ENCODE measurements at places on chromosomes 12 and 14.

- no peak for DNase-seq
Measured at GRCh38 chr12:93664573-93665138, 12.5 kb upstream of the CRADD start.

DNA sequence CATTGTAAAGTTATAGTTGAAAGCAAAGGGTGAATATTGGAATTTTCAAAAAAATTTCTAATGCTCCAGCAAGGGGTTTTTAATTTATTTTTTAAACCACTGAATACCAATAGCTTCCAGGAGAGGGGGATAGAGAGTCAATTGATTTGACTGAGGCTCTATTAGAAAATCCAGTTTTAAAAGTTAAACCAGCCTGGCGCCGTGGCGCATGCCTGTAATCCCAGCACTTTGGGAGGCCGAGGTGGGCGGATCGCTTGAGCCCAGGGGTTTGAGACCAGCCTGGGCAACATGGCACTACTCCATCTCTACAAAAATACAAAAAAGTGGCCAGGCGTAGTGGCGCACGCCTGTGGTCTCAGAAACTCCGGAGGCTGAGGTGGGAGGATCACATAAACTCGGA lies 150.1 kb downstream of the SLC38A4 start:
- DNase-seq, result no peak

DNA sequence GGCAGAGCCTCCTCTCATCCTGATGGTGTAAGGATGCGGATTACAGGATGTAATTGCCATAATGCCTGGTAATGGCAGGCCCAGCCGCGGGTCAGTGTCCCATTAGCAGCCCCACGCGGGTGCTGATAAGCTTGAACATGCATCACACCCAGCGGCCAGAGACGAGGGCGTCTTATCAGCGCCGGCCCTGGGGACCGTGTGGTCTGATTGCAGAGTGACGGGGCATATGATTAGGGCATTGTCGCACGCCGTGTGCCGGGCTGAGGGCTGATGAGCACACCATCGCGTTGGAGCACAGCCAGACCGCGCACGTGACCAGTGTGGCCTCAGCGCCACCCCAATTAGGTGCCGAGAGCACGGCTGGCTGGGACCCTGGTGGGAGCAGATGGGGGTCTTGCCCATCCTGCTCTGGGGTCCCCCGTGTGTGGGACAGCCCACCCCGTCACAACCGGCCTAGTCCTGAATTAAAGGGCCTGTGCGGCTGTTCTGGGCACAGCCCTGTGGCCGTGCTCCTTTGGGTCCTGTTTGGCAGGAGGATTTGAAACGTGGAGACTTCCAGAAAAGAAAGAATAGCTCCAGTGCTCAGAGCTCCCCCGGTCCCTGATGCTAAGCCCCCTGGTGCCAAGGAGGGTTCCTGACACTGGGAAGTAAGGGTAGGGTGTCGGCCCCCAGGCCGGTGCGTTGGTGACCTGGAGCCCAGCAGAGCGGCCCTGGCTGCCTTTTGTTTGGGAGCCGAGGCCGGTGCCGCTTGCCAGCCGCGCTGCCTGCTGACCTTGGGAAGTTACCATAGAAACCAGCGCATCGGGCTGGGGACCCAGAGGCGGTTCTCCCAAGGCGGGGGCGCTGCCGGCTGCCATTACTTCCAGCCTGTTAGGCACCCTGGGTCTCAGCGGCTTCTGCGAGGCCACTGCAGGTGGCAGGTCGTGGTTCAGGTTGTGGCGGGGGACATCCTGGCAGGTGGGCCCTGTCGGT lies 20.7 kb downstream of the KIF26A start:
- DNase-seq, result no peak

GRCh38 chr14:87000081-87000480 lies 992.9 kb downstream of the GALC start:
- DNase-seq, result no peak

DNA sequence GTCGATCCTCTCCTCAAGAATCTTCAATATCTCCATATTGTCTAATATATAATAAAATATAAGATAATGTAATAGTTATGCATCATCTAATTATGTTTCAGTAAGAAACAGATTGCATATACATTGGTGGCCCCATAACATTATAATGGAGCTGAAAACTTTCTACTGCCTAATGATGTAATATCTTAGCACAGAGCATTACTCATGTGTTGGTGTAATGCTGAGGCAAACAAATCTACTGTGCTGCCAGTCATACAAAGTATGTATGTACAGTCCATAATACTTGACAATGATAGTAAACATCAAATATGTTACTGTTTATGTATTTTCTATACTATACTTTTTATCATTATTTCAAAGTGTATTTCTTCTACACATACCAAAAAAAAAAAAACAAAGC lies 128.7 kb downstream of the CPNE8 start:
- no peak for DNase-seq

DNA sequence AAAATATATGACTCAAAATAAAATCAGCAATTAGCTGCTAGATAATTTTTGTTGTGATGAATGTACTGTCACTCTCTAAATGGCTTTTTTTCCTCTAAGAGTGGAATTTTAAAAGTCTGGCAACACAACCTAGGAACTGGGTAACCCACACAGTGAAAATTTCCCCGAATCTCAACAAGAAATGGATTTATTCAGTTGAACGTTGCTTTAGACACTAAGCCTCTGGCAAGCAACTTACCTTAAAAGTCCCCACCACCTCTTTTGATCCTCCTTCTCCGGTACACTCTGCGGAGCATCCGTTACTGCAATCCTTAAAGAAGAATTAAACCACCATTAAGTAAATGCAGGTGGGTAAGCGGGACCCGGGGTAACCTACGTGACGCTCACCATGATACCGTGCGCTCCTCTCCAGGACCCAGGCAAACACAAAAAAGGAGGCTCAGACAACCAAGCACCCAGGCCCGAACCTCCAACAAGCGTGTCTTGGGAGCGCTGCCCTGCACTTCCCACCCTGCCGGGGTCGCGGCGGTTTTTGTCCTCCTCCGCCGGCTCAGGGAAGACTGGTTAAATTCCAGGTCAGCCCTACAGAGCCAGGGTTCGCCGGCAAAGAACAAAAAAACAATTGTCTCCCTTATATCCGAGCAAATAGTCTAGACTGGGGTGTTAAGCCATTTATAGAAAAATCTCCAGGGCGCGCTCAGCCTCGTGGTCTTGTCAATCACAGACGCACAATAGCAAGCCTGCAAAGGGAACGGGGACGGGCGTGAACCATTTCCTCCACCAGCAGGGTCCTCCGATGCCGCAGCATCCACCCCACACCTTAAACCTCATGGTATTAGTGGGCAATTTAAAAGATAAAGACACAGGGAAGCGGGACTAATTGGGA lies 47.1 kb downstream of the BCAT1 start:
- DNase-seq, result no peak

GRCh38 chr12:94150240-94151121 lies 2.1 kb downstream of the PLXNC1 start:
- DNase-seq, result peak; percentile 48

DNA sequence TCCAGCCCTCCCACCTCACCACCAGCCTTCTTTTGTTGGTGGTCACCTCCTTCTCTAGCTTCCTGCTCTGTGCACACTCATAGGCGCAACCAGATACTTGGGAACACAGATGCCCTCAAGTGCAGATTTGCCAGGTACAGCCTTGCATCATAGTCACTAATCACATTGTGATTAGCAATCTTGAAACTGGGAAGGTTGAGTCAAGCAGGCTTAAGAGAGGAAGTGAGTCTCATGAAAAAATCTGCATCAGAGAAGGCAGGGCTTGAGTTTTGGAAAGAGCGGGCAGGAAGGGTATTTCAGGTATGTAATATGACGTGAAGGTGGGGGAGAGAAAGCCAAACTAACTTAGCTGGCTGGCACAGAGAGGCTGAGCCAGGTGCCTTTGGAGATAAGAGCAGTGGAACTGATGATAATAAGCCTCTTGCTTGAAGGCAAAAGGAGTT lies 2.7 kb upstream of the RABGGTA start:
- peak; percentile 81 for DNase-seq

DNA sequence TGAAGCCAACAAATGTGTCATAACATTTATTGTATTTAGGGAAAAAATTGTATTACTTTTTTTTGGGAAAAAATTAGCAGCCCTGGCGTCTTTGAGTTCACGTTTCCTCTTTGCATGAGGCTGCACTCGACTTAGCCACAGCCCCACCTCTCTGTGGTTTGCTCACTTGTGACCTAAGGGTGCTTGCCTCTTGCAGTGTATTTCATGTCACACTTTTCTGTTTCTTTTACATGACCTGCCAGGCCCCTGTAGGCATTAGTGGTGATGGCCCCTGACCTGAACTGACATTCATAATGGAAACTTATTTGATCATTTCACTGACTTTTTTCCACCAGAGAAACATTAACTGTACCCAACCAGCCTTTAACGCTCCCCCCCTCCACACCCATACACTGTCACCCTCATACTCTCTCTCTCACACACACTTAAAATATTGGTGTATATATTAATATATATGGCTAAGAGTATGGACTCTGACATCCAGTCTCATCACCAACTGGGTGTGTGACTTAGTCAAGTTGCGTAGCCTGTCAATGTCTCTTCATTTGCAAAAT lies 122.9 kb downstream of the PRKCH start:
- peak; percentile 81 for DNase-seq

GRCh38 chr12:52359621-52360061 lies 7.6 kb downstream of the KRT85 start:
- DNase-seq, result no peak

DNA sequence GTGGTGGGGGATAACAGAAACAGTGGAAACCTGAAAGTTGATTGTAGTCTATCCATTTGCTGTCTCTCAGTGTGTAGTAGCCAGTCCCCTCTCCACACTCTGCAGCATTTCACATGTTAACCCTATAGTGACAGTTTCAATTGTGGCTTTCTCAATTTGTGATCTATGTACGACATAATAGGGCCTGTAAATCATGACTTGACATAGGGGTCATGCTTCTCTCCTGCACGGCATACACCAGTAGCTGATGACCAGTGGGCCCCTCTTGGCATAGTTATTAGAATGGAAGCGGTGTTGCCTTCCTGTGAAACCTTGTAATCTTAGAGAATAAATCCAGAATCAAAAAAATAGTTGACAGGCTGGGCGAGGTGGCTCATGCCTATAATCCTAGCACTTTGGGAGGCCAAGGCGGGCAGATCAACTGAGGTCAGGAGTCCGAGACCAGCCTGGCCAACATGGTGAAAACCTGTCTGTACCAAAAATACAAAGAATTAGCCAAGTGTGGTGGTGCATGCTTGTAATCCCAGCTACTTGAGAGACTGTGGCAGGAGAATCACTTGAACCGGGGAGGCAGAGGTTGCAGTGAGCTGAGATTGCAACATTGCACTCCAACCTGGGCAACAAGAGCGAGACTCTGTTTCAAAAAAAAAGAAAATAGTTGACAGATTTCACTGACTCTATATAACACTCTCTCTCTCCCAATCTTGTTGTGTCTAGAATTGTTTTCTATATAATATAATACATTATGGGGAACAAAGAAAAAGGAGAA lies 44.6 kb upstream of the VSX2 start:
- no peak for DNase-seq

- no peak for DNase-seq
Measured at GRCh38 chr14:69957986-69958385, 78.8 kb downstream of the SMOC1 start.

GRCh38 chr14:105487449-105487985 lies 831 bp downstream of the CRIP1 start:
- DNase-seq, result peak; percentile 75

Data from CD4-positive, alpha-beta T cell (primary cell).